ENCODE measurements at places on chromosomes 13 and 19.

DNA sequence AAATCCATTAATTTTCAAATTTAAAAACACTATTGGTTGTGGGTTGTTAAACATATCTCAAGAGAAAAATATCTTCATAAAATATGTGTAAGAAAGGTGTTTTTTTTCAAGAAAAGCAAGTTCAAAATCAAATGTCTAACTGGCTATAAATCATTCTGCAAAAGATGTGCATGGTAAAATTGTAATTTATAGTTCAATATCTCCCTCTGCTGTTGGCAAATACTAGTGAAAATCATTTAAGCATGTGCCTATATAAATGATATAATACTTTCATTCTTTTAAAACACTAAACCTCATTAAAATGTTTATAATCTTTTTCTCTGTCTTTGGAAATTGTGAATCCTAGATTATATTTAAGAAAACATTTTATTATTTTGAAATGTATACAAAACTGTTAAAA lies 17.2 kb upstream of the SLITRK6 start:
- DNase-seq = no peak

DNA sequence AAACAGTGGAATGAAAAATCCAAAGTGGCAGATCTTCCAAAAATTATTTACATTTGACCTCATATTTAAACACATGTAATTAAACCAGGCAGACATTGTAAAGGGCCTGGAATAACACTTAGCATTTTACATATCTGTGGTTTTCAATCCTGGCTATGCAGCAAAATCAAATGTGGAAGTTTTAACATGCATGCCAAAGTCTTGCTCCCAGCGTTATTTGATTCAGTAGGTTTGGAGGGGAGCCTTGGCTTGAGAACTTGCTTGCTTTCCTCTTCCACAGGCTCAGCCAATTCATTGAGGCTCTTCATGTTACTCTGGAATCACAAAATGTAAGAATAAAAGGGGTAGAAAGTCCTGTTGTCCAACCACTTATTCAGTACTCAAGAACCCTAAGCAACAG lies 42.5 kb upstream of the INTS6 start:
- no peak for DNase-seq

DNA sequence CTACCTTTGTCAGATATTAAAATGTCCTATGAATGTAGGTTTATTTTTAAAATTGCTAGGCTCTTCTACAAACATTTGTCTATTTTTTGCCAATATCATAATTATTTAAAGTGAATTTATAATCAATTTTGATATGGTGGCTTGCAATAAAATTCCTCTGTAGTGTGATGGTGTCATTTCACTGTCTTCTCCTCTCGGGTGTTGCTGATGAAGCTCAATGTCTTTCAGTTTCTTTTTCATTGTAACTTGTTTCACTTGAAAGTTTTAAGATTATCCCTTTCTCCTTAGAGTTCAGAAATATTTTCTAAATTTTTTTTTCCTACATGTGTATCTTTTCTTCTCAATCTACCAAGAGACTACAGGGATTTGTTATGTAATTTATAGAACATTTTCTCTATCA lies 267.1 kb upstream of the EDNRB start:
- no peak for DNase-seq

DNA sequence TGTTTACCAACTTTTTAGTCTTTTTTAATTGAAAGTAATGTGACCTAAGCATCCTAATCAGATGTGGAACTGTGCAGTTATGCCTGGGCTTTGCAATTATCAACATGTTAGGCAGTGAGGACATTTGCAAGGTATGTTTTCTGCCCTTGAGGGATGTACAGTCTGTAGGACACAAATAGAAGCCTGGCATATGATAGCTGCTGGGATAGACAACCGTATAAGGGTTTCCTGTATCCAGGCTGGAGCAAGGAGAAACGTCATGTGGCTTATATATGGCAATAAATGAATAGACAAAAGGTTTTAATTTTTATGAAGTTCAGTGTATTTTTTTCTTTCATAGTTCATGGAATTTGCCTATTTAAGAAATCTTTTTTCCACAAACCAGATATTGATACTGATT lies 2.0 kb upstream of the VPS36 start:
- peak; percentile 26 for DNase-seq

DNA sequence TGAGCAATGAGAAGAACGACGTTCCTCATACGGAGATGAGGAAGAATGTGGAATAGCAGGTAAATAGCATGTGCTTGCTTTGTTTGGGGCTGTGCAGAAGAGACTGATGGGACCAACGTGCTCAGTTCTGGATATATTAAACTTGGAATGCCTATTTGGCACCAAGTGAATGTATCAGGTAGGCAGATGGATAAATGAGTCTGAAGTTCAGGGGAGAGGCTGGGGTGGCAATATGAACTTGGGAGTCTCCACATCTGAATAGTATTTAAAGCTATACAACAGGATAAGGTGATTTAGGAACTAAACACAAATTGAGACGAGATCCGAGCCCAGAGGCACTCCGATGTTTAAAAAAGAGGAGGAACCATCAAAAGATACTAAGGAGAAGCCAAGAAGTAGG lies 12.7 kb upstream of the USPL1 start:
- DNase-seq = no peak

- DNase-seq = no peak
These were observed 13.9 kb upstream of the PAK4 start for GRCh38 chr19:39111593-39112199.

- DNase-seq = no peak
These were observed 29.1 kb downstream of the ZNF787 start for GRCh38 chr19:56091751-56092546.

DNA sequence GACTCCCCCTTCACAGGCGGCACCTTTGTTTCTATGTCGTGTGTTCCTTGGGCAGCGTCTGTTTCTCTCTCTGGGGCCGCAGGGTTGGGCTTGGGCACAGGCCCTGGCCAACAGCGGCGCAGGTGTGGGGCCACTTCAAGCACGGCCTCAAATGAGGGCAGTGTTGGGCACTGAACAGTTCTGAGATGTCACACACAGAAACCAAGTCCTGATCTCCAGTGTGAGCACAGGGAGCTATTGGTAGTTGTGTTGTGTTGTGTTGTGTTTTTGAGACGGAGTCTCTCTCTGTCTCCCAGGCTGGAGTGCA lies 42.7 kb downstream of the GATAD2A start:
- no peak for DNase-seq

DNA sequence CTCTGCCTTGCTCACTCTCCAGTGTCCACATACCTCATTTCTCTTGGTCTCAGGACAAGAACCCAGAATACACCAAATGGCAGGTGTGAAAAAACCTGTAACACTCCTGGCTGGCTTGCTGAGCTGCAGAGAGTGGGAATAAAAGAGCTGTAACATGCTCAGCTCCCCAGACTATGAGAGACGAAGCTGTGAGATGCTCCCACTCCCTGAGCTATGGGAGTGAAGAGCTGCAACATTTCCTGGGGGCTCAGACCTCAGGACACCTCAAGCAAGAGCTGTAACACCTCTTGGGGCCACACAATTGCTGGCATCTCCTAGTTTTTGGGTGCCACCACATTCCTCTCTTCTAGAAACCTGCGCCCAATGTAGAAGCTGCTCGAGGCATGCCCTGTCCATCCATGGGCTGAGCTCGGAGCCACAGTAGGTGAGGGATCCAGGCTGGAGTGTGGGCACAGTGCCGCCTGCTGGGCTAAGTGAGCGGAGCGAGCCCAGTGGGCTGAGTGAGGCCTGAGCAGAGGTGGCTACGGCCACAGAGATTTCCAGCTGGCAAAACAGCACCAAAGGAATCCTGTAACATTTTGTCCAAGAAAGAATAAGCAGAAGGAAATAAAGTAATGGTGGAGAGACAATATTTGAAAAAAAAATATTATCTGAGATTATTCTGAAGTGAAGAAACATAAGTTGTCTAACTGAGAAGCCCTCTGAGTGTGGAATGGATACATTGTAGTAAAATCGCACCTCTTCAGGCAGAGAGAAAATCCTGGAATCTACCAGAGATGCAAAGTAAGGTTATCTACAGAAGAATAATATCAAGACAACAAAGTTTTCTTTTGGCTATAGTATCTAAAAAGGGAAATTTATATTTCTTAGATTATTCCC lies 186.2 kb upstream of the PCDH9 start:
- no peak for DNase-seq

- DNase-seq = peak; percentile 83
These were observed 1250.7 kb downstream of the UQCRFS1 start for GRCh38 chr19:27962264-27962663.

- DNase-seq = no peak
These were observed 597.8 kb upstream of the SLC10A2 start for GRCh38 chr13:103663996-103664395.

DNA sequence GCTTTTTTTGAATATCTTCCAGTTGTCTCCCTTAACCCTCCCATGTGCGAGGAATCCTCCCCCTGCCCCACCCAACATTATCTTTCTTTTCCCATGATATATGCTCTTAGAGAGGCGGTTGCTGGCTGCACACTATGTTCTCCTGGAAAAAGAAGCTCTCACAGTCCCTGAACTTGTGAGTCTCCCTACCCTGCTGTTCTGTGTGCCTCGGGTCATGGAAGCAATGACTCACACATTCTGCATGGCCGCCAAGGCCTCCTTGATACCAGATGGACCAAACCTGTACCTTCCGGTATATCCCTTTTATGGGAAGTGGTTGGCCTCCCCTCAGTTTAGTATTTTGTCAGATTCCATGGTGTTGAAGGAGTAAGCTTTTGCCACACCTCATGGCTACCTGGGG lies 705.4 kb downstream of the SLITRK6 start:
- DNase-seq = no peak

DNA sequence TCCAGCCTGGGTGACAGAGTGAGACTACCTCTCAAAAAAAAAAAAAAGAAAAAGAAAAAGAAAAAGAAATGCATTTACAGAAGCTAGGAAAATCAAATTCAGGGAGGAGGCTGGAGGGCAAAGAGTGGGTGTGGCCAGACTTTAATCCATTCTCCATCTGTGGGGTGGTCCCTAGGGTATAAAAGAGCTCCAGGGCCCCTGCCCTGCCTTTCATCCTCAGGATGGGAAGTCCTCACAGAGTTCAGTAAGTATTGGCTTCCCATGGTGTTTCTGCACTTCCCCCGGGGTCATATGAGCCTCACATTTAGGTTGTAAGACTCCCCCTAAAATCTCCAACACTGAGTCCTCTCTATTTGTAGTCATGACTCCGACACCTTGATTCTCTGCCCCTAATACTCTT lies 33.0 kb downstream of the DPRX start:
- no peak for DNase-seq

DNA sequence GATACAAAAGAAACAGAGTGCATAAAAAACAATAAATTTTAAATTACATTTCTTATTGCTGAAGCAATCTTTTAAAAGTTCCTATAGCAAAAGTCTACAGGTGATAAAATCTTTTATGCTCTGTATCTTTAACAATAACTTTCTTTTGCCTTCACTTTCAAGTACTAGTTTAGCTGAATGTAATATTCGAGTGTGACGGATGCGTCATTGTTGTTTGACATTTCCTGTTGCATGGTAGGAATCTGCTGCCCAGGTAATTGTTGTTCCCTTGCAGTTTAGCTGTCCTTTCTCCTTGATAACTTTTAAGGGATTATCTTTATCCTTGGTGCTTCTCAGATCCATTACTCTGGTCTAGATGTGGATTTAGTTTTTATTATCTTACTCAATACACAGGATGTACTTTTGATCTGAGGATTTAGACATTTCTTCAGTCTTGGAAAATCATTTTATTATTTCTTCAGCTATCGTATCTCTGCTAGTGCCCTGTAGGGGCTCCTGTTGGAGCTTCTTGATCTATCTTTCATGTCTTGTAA lies 2.1 kb upstream of the CPB2 start:
- no peak for DNase-seq

- no peak for DNase-seq
These were observed 129.5 kb downstream of the ATP8A2 start for GRCh38 chr13:25501231-25501630.

- no peak for DNase-seq
These were observed 438.5 kb downstream of the ZNF536 start for GRCh38 chr19:30810726-30811125.

- DNase-seq = no peak
These were observed 110.2 kb downstream of the KLF5 start for GRCh38 chr13:73168953-73169401.

DNA sequence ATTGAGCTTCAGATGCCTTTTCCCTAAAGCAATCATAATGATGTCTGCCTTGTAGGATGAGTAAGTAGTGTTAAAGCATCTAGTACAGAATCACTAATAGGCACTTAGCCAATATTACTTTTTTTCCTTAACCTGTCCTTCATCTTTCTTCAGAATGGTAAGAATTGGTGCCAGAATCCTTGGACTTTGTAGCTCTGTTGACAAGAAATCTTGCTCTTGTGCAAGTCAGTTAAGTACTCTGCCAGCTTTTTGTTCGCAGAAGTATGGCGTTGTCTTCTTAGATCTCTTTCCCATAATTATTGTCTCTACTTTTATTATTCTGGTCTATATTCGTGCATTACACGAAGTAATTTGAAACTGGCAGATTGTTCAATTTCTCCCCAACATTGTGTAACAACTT lies 554.5 kb downstream of the PCDH9 start:
- no peak for DNase-seq

GRCh38 chr13:59088716-59089115 lies 1075.0 kb downstream of the DIAPH3 start:
- DNase-seq = no peak

DNA sequence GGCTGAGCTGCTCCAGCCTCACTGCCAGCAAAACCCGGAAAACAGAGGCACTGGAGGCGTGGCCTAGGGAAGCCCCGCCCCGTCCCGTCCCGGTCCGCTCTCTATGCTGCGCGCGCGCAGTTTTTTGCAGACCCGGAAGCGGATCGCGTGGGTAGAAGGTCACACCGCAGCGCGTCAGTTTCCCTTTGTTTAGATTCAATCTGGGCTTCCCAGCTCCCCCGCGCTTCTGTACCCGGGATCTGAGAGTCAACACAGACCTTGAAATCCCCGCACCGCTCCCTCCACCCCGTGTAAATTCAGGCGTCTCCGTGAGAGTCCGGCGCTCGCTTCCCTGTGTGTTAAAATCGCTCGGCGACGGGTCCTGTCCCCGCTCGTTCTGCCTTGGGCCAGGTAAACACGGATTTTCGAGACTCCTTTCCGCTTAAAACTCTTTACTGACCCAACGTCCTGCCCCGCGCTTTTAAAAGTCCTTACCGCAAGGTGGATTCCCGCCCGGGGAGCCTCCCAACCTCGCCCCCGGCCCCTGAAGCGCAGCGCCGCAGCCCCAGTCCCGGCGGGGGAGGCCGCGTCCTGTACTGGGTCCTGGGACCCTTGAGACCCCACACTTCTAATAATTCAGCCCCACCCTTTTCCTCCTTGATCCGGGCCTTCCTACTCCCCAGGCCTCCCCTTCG lies at the start of gene ZNF610:
TSS of gene ZNF610 (plus strand) at position 127 of the 674 bp plus-strand sequence. CDS start 12,930 bp downstream, outside the sequence.
- peak; percentile 78 for DNase-seq

All from foreskin melanocyte (primary cell).